ENCODE measurements at places on chromosomes 5 and 9.

DNA sequence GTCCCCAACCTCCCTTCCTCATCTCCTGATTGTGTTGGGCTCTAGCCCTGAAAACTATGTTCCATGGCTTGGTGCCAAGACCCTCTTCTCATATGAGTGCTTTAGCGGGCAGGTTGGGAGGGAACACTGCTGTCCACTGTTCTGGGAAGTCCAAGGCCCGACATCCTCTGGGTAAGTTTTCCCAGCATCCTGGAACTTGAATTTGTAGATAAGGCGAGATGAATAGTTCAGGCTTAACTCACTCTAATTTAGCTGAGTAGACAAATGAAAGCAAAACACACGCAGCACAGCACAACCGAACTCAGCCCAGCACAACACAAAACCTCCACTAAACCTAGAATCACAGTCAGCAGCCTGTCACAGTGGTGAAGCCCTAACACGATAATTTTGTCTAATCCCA lies 95.3 kb upstream of the SLC28A3 start:
- no peak for DNase-seq

GRCh38 chr9:119318371-119318770 lies 50.9 kb downstream of the BRINP1 start:
- DNase-seq = no peak

DNA sequence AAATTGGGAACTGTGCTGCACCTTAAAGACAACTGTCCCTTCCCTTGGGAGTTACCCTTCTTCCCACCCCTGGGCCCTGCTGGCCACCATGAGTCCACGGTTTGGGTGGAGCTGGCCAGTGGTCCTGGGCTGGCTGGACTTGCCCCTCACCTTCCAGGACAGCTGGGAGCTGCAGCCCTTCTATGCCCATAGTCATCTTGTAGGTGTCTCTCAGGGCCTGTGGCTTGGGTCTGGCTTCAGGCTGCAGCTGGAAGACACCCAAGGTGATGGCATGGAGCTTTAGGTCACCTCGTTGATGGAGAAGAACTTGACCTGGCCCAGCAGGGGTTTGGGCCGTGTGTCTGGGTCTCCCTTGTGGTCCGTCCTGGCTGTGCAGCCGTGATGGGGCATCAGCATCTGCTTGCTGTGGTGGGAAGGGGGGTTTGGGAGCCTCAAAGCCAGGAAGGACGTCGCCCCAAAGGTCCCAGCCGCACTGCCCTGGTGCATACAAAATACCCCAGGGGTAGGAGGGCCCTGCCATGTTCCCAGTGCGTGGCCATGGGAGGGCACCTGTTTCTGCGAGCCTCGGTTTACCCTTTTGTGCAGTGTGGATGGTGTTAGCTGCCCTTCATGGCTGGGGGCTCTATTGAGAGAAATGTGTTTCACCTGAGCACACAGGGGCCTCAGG lies 8.9 kb downstream of the WNK2 start:
- no peak for DNase-seq

DNA sequence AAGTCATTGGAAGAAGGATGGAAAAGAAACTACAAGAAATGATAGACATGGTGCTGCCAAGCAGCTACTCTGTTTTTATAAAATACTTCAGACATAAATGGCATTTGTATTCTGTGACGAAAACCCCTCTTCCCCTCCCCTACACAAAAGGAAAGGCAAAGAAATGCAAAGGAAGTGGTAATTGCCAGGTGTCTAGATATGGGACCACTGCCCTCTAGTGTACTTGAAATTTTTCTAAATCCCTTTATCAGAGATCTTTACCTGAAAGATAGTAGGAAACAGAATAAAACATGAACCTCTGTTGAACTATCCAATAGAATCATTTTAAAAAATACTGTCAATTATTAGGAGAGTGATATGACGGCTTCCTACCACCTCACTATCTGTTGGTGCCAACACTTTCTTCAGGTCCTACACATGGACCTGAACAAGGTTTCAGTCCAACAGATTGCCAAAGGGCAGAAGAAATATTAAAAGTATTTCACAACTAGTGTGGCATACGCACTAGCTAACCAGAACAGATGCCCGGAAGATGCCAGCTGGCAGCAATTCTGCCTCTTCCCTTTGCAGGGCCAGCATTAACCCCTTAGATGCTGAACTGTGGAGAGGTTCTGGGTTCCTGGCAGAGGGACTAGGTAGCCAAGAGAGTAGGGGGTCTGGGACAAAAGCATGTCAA lies 104.1 kb downstream of the TSSK1B start:
- no peak for DNase-seq

DNA sequence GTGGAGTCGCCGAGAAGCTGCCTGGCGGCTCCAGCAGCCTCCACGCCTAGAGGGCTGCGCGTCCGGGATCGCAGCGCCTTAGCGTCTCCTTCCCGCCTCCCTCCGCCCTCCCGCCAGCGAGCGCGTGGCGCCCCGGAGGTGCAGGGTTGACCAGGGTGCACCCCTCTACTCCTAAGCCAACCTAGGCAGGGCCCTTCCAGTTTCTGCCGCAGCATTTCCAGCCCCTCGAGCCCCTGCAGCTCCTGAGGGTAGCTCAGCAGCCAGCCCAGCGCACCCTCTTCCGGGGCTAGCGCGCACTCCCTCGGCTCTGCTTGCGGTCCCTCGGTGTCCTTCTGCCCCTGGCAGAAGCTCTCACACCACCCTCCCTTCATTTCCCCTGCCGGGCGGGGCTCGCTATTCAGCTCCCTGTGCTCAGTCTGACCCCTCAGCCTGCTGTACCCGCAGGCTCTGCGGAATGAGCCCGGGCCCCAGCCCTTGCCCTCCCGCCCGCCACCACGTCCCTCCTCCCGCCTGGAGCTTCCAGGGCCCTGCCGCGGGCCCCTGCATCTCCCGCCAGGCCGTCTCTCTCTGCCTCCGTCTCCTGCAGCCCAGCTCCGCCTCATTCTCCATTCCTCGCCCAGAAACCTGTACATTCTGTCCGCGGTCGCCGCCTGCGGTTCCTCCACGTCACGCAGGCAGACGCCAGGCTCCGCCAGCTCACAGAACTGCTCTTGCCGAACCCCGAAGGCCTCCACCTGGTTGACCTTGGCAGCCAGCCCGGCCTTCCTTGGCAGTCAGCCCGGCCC lies 61.8 kb downstream of the SPATA31C2 start:
- no peak for DNase-seq

GRCh38 chr9:110257097-110257841 lies 962 bp upstream of the TXN start:
- DNase-seq = no peak

DNA sequence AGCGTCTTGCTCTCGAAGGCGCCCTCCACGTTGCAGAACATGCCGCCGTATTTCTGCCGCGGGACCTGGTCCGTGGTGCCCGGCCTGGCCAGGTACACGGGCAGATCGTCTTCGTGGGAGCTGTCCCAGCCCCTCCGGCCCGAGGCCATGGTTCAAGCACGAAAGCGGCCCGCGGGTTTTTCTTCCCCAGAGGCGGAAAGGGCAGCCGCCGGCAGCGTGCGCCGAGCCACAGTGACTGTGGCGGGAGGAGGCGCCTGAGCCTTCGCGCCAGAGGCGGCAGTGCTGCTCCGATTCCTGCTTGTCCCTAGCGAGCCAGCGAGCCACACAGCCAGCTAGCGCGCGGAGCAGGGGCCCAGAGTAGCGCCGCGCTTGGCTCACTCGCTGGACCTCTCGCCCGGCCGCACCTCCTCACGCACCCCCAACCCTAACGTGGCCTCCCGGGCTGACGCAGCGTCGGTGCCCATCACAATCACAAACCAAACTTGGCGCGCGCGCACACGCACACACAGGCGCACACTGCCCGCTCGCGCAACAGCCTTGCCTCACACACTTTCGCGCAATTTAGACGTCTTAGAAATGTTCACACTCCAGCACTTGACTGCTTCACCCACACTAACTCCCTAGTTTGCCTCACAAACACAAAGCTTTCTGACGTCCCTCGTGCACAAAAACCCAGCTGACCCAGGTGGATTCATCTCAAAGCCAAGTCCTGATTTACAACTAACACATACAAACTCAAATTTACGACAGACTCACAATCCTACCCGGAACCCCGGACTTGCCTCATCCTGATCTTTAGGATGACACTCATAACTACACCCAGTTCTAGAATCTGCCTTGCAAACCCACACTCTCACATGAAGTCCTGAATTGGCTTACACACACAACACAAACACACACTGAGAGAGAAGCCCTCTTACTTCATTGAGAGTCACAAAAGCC lies at the start of gene DPYSL3:
DPYSL3 (minus strand) TSS at position 359 of the 942 bp plus-strand sequence; CDS start at position 149, 210 bp downstream.
- no peak for DNase-seq

GRCh38 chr9:99472240-99472915 lies 250.3 kb downstream of the SEC61B start:
- DNase-seq = no peak

- DNase-seq = no peak
These were observed 147.5 kb downstream of the CAVIN4 start for GRCh38 chr9:100725371-100725770.

- no peak for DNase-seq
These were observed 30.7 kb upstream of the TNPO1 start for GRCh38 chr5:72785801-72786200.

DNA sequence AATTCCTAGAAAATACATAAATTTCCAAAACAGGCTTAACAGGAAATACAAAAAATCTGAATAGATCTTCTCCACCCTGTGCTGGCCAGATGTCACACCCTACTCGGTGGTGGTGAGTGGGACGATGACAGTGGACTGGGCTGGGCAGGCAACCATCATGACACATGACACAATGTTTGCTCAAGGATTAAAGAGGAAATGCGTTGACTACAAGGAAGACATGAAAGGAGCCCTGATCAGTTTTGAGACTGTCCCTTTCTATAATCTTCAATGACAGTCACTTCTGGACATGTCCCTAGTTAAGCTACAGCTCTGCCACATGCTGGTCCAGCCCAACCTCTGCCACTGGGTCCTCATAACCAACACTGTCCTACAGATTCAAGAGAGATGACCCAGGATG lies 99.8 kb downstream of the ZDHHC21 start:
- DNase-seq = no peak

- DNase-seq = no peak
These were observed 235.1 kb upstream of the TUT7 start for GRCh38 chr9:86589273-86589672.

DNA sequence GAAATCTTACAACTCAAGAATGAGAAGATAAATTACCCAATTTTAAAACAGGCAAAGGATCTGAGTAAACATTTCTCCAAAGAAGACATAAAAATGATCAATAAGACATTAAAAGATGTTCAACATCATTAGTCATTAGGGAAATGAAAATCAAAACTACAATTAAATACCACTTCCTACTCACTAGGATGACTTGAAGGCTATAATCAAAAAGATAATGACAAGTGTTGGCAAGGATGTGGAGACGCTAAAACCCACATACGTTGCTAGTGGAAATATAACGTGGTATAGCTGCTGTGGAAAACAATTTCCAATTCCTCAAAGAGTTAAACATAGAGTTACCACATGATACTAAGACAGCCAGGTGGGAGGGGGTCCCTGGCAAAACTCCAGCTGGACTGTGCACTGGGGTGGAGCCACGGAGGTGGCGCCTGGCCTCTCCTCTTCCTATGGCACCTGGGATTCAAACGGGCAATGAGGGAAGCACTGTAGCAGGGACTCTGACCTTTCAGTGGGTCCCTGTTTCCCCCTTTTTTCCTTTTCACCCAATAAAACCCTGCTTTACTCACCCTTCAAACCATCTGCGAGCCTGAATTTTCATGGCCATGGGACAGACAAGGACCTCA lies 5.9 kb downstream of the ARSB start:
- DNase-seq = no peak

DNA sequence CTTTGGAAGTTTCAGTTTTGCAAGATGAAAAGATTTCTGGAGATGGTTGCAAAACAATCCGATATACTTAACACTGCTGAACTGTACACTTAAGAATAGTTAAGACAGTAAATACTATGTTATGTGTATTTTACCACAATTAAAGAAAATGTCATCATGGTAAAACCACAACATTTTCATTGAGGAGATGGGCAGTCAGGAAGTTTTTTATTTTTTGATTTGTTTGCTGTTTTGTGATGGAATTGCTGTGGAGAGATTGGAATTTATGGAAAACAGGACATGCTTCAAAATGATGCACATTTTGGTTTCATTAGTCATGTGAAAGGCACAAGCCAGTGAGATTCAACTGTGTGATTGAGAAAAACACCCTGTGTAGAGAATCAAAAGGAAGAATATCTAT lies 90.5 kb upstream of the AGXT2 start:
- DNase-seq = no peak

- DNase-seq = no peak
These were observed 559.3 kb downstream of the CCDC171 start for GRCh38 chr9:16112116-16112515.

- DNase-seq = no peak
These were observed 19.8 kb downstream of the STRBP start for GRCh38 chr9:123248630-123249029.

DNA sequence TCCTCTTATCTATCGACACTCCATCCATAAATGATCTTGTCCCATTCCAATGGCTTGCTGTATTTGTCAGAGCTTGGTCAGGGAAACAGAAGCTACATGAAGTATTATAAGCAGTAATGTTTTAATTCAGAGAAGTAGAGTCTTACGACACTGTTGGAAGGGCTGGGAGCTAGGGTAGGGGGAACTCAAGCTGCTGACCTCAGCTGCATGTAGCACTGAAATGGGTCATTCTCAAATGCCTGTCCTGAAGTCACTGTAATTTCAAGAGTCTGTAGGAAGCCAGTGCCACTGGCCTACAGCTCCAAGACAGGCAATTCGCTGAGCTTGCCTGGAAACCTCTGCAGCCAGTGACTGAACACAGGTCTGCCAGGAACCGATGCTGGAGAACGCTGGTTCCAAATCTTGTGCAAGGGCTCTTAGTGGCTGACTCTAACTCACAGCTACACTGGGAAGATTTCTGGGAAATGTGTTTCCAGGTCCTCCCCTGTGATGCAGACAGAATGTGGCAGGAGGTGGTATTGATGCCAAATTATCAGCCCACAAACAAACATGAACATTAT lies 532.4 kb downstream of the CCDC171 start:
- DNase-seq = no peak

DNA sequence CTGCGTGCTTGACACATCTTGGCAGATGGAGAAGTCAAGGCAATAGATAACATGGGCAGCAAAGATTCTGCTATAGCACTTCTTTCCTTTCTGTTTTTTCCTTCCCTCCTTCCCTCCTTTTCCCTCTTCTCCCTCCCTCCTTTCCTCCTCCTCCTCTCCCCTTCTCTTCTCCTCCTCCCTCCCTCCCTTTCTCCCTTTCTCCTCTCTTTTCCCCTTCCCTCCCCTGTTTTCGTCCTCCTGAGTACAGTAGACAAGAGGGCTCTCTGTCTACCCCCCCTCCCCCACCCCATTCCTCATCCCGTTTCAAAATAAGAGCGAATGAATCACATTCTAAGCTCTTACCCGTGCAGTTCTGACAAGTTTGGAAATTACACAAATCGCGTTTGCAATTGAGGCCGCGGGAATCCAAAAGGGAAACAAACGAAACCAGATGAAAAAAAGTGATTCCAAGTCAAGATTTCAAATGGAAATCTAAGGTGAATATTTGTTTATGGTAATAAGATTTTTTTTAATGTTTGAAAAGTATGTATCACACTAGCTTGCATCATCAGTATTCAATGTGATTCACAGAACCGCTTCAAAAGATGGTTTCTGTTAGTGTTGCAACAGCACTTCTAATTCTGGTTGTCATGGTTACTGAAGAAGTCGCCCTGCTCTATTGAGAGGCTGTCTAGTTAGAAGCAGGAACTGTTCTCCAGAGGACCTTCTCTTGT lies 1.3 kb downstream of the NIM1K start:
- no peak for DNase-seq

GRCh38 chr5:137743031-137743640 lies 7.2 kb upstream of the KLHL3 start:
- no peak for DNase-seq

- DNase-seq = no peak
These were observed 34.1 kb downstream of the PLPP7 start for GRCh38 chr9:131323629-131324028.
